ENCODE measurements at places on chromosomes 7 and 10. TPM values are rescaled to one million over a fixed set of nuclear protein-coding genes. Genes with fewer than 3 reads are reported as not detected.

DNA sequence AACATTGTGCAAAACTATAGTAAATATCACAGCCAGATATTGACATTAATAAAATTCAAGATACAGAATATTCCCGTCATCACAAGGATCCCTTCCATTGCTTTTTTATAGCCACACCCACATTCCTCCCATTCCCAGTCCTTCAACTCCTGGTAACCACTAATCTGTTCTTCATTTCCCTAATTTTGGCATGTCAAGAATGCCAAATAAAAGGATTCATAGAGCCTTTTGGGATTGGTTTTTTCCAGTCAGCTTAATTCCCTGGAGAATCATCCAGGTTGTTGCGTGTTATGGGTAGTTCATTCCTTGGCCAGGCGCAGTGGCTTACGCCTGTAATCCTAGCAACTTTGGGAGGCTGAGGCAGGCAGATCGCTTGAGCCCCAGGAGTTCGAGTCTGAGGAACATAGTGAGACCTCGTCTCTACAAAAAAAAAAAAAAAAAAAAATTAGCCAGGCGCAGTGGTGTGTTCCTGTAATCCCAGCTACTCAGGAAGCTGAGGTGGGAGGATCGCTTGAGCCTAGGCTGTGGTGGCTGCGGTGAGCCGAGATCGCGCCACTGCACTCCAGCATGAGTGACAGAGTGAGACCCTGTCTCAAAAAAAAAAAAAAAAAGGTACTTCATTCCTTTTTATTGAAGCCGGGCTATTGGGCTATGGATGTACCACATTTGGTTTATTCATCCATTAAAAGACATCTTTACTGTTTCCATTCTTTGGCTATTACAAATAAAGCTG lies 2.7 kb downstream of the OGDH start:
- DNase-seq = no peak

Gene LIPA
- polyA plus RNA-seq = 49.1 TPM

- DNase-seq = no peak
Measured at GRCh38 chr10:73169320-73169719, 1.4 kb downstream of the FAM149B1 start.

- no peak for DNase-seq
Measured at GRCh38 chr10:89339875-89340274, 12.1 kb downstream of the IFIT3 start.

DNA sequence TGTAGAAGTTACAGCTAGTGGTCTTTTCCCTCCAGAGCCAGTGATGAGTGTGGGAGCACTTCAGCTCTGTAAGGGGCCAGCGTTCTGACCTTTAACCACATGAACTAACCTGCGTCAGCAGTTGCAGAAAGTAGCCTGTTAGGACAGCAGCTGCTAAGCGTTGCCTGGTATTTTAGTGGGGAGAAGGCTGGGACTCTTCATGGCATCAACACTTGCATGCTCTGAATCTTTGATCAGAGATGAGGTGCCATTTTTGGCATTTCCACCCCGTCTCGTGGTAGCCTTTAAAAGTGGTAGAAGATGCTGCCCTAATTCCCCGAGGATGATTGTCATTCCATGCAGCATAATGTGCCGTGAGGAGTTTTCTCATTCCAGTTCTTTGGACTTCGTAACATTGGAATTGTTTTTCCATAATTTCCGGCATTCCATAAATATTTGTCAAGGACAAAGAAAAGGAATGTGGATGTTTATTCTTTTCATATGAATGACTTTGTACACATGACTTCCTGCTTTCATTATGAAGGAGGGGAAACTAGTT lies 92.2 kb downstream of the AVL9 start:
- no peak for DNase-seq

DNA sequence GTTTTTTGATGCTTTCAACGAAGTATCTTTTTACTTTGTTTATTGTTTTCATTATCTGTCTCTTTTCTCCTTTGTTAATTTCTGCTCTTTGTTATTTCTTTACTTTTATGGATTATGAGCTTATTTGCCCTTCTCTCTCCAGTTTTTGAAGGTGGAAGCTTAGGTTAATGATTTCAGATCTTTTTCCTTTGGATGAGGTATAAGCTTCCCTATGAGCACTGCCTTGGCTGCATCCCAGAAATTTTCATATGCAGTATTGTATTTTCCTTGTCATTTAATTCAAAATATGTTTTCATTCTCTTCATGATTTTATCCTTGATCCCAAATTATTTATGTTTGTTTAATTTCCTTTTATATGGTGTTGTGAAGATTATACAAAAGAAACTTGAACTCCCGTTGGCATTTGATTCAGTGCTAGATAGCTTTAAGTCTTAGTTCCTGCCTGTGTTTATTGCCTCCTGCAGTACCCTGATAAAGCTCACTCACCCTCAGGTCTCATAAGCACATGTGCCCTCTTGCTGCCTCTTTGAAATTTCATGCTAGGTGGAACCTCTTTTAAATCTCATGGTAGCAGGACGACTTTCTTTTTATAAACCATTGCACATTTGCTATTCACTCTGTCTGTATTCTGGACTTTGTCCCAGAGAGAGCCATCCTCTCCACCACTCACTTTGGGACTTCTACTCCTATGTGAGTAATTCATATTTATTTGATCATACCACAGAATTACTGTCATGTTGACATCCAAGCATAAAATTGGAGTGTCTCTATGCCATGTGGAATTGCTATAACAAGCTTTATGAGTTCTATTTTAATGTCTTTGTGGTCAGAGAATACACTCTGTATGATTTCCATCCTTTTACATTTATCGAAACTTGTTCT lies 23.0 kb upstream of the CEP41 start:
- no peak for DNase-seq

- no peak for DNase-seq
Measured at GRCh38 chr10:94285271-94285670, 77.5 kb downstream of the NOC3L start.

- DNase-seq = no peak
Measured at GRCh38 chr7:128120116-128120515, 88.9 kb upstream of the LRRC4 start.

Gene FANK1
- polyA plus RNA-seq = 1.5 TPM

DNA sequence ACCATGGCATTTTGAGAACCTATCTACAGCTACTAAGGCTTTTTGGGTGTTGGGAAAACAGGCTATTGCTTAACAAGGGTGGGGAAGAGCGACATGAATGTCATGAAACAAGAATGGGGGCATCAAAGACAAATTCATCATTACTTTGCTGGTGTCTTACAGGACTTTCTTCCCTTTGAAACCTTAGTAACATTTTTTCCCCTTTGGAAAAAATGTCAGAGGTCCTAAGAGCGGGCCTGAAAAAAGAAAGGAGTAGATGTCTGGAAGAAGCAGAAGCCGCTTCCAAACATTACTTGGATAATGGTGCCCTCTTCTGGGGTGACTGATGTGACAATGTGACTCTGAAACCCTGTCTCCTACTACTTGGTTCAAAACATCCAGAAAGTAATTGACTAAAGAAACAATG lies 3.8 kb upstream of the DDX50 start:
- peak; percentile 36 for DNase-seq

GRCh38 chr7:68671046-68671445 lies 927.2 kb upstream of the AUTS2 start:
- no peak for DNase-seq

DNA sequence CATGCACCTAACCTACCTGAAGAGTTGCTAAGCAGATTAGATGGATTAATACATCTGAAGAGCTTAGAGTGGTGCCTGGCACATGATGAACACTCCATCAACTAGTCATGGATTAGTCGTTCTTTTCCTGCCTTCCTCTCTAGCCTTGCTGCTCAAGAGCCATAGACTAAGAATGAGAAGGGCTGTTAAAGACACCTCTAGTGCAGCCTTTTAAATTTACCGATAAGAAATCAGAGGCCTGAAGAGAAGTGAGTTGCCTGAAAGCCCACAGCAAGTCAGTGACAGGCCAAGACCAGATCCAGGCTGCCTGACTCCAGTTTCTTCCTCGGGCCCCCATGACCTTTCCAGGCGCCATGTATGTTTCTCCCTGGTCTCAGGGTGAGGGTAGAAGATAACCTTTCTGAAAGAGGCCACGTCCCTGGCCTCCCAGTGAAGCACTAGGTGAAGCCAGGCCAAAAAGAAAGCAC lies 6.5 kb downstream of the TSPAN15 start:
- DNase-seq = no peak

Gene HOXA11
- polyA plus RNA-seq = 39.1 TPM

DNA sequence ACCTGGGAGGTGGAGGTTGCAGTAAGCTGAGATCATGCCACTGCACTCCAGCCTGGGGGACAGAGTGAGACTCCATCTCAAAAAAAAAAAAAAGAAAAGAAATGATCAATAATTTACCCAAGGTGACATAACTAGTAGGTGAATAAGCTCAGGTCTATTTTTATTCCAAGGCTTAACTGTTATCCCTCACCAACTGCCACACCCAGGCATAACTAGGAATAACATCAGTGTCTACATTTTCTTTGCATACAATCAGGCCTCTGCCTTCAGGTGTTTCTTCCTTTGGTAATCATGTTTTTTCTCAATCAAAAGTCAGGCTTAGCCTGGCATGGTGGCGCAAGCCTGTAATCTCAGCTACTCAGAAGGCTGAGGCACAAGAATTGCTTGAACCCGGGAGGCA lies 26.6 kb downstream of the CPEB3 start:
- no peak for DNase-seq

DNA sequence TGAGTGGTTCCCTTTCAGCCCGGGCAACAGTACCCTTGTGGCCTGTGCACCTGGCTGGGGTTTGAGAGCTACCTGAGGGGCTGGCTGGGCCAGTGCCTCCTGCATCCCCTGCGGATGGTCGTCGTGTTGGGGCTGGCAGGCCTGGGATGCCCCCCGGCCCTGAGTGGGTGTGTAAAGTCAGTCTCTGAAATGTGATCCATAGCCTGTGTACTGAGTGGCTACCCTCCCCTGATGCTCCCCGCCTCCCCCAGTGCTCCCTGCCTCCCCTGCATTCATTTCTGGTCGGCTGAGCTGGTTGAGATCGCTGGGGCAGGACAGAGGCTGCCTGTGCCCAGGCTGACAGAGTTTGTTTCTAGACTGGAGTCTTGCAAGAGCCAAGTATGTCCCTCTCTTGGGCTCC lies 9.3 kb downstream of the ZNF316 start:
- no peak for DNase-seq

DNA sequence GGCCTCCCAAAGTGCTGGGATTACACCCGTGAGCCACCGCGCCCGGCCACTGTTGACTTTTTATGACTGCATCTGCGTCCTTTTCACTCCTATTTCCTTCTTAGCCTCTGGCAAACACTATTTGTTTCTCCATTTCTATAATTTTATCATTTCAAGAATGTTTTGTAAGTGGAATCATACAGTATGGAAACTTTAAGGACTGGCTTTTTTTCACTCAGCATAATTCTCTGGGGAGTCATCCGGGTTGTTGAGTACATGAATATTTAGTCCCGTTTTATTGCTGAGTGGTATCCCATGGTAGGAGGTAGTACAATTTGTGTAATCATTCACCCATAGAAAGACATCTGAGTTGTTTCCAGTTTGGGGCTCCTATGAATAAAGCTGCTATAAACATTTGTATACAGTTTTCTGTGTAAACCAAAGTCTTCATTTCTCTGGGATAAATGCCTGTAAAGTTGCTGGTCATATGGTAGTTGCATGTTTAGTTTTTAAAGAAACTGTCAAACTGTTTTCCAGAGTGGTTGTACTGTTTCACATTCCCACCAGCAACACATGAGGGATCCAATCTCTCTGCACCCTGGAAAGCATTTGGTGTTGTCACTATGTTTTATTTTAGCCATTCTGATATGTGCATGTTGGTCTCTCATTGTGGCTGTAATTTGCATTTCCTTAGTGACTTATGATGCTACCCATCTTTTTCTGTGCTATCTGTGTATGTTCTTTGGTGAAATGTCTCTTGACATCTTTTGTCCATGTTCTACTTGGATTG lies 139.6 kb upstream of the EEPD1 start:
- DNase-seq = no peak

DNA sequence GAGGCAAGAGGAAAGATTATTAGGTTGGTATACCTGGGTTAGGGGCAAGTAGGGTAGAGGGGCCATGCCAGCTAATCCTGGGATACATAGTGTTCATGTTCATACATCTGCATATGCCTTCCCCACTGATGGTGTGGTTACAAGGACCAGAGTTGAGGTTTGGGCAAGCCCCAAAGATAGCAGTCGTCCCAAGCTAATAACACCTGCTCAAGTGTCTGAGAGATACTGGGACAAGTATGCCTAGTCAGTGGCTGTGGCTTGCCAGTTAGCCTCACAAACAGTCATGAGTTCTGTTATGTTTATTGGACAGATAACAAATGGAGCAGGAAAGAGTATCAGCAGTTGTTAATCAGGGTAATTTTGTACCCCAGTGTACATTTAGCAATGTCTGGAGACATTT lies 139.6 kb downstream of the ADAM22 start:
- no peak for DNase-seq

Gene MYOZ1
- 0.68 TPM for polyA plus RNA-seq

Gene SAMD9L
- 5.0 TPM for polyA plus RNA-seq

DNA sequence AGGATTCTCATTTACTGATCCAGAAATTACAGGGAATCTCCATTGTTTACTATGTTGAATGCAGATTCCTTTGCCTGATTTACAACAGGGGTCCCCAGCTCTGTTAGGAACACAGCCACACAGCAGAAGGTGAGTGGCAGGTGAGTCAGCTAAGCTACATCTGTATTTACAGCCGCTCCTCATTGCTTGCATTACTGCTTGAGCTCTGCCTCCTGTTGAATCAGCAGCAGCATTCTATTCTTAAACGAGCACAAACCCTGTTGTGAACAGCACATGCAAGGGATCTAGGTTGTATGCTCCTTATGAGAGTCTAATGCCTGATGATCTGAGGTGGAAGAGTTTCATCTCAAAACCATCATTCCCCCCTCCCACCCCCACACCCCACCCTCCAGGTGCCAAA lies 23.3 kb upstream of the CELF2 start:
- DNase-seq = no peak

Gene RPA3
- 18.3 TPM for polyA plus RNA-seq

DNA sequence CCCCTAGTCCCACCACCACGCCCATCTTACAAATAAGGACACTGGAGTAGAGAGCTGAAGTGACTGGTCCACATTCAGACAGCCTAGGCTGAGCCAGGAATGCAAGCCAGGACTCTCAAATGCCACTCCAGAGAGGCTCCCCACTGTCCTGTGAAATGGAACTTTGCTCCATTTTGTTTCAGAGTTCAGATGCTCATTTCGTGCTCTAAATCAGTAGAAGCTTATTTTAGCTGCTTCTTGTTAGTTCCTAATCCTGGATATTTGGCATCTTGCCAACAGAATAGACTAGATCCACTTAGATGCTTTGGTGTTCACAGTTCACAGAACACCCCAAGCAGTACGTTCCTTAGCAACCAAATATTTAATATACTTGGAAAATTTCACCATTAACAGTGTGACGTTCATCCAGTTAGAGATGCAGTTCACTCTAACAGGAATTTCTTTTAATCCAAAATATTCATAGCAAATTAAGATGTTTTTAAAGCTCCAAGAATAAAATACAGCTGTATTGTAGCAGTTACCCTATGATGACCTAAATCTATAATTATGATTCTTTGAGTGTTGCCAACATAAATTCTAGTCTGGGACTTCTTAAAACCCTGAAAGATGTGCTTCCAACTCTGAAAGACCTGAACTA lies 7.3 kb downstream of the MMP21 start:
- peak; percentile 29 for DNase-seq

GRCh38 chr7:6480323-6480660 lies 32.5 kb upstream of the DAGLB start:
- no peak for DNase-seq

GRCh38 chr7:94510582-94511496 lies 1.2 kb downstream of the CASD1 start:
- DNase-seq = no peak

Gene EBLN1
- polyA plus RNA-seq = not detected
